ENCODE measurements at places on chromosomes 5 and 9.
A peak's percentile ranks its signal among the peaks of the same experiment; 100 is the strongest.

- no peak for DNase-seq
Measured at GRCh38 chr9:127067603-127068220, 54.7 kb downstream of the ANGPTL2 start.

GRCh38 chr9:137191691-137192447 is 3.4 kb downstream of the SSNA1 start:
- DNase-seq = no peak

DNA sequence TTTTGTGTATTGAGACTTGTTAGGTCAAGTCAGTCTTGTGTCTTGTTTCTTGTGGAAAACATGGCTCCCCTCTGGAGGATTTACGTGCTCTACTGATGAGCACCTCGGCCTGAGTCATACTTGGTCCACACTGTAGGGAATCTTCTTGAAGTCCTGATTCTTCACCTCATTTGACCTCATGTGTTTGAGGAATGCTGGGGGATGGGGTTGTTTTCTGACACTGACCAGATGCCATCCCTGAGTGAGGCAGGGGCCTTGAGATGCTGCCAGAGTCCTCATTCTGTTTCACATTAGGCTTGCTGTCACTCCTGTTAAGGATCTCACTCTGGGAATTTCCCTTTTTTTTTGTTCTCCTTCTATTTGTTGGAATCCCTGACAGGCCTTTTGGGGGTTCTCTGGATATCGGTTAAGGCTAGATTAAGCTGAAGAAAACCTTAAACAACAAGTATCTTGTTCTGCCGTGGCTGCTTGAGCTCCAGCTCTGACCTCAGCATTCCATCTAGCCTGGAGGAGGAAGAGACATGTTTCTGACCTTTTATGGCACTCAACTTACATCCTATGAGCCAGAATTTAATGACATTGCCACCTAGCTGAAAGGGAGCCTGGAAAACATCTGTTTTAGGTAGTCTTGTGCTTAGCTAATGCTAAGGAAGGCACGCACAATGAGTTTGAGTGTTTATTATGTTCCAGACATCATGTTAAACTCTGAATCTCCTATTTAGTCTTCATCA is 20.6 kb downstream of the TCOF1 start:
- peak; percentile 93 for DNase-seq

DNA sequence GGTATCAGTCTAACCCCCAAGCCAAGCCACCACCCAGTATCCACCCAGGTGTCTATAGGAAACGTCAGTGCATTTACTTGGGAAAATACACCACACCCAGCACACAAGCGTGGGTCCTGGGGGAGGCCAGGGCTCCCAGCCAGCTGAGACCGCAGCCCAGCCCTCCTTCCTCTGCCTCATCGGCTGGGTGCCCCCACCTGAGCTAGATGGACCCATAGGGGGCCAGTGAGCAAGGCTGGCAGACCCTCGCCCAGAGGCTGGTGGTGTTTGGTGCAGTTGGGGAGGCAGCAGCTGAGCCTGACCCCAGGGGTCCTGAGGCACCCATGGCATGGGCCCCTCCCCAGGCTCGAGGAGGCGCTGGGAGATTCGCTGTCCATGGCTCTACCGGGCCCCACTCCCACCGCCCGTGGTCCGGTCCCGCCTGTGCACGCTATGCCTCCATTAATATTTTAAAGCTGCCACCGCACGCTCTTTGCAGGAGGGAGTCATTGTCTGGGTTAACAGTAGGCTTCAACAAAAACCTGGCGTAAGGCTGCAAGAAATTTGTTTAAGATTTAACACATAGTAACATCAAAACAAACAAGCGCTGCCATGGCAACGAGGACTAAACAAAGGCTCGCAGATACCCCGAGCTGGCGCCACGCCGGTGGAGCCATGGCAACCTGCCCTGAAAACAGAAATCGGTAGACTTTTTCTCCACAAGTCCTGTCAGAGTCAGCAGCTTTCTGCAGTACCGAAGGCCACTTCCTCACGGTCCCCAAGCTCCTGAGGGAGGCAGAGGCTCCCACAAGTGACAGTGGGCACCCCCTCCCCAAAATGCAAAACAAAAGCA is 20.6 kb downstream of the TPPP start:
- peak; percentile 94 for DNase-seq

GRCh38 chr5:102760815-102761214 is 5.7 kb downstream of the PAM start:
- DNase-seq = no peak
